ENCODE measurements at places on chromosomes 6 and 20. TPM values are rescaled to one million over a fixed set of nuclear protein-coding genes. Genes with fewer than 3 reads are reported as not detected.

Gene OPN5
- not detected for total RNA-seq

Gene FOXF2
- 0.23 TPM for total RNA-seq

Gene GINS1
- 15.2 TPM for total RNA-seq

Gene LGSN
- total RNA-seq, result not detected

Gene TFAP2D
- not detected for total RNA-seq

Gene PGC
- total RNA-seq, result not detected

Gene ADGRF5
- total RNA-seq, result under 0.01 TPM

Gene RSPH9
- 0.23 TPM for total RNA-seq

Gene PDYN
- not detected for total RNA-seq

Gene RARS2
- 21.6 TPM for total RNA-seq

Gene ELMO2
- total RNA-seq, result 26.1 TPM

Gene RSPO3
- not detected for total RNA-seq

Gene BCAS1
- 0.46 TPM for total RNA-seq

Gene ZC3H12D
- not detected for total RNA-seq

Gene C6orf132
- 36.0 TPM for total RNA-seq
